Activated naive CD4-positive, alpha-beta T cell treated with Interleukin-2 at 50 U/mL for 16 hours (primary cell): ENCODE measurements at places on chromosomes 5 and 9.

GRCh38 chr9:93829271-93830011 is 125.7 kb downstream of the BARX1 start:
- DNase-seq, result no peak

GRCh38 chr5:28903643-28904042 is 1865.3 kb upstream of the CDH9 start:
- no peak for DNase-seq

DNA sequence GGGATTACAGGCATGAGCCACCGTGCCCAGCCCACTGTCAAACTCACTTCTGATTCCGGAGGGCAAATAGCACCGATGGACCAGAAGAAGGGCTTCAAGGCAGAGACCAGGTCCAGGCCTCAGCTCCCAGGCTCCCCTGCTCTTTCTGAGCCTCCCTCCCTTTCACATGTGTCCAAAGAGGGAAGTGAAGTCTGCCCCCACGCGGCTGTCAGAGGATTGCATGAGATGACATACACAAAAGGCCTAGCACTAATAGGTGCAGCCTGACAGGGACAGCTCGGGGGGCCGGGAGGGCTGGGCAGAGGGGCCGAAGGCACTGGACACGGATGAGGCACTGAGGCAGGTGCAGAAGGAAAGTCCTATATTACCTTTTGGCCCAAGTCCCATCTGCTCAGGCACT is 16.1 kb downstream of the FBP1 start:
- peak; percentile 10 for DNase-seq

DNA sequence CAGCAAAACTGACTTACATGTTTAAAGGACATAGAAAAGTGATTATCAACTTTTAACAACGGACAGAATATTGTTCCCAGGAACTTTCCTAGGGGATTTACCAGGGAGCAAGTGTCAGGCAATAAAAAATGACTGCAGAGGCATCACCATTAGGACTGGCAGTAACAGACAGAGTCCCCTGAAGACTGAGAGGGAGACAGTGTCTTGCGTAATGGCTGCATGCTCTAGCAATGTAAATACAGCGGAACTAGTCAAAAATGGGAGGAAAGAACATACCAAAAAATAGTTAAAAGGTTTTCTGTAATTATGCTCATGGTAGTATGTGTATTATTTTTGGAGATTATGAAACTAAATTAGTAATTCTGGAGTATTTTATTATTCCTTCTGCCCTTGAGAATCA is 181.8 kb downstream of the CRB2 start:
- DNase-seq, result no peak

GRCh38 chr9:26811106-26811505 is 81.5 kb downstream of the CAAP1 start:
- DNase-seq, result no peak

- no peak for DNase-seq
Measured at GRCh38 chr9:35681341-35682002, 7.7 kb downstream of the CA9 start.

GRCh38 chr9:36912620-36913019 is 121.4 kb downstream of the PAX5 start:
- DNase-seq, result no peak

GRCh38 chr5:10351199-10351905 is 2.1 kb upstream of the MARCHF6 start:
- DNase-seq, result no peak

GRCh38 chr9:91412941-91413340 is 10.7 kb downstream of the NFIL3 start:
- no peak for DNase-seq
